NCI-H1417 treated with DMSO at 0.1 percent for 48 hours (cell line): ENCODE measurements at places on chromosomes 4 and X.

DNA sequence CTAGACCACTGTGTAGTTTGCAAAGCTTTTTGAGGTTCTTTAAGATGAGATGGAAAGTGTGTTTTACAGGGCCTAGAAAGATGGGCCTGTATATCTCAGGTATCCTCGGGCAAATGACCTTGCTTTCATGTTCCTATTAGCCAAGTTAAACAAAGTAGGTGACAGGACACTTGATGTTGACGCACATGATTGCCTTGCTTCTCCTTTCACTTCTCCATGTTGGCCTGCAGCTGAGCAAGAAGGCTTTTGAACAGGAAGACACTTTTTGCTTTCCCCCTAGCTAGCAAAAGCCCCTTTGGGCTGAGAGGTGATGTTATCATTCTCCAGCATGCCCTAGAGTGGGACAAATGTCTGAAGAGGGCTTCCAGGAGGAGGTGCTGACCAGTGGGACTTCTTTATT lies 202.1 kb downstream of the GPC3 start:
- DNase-seq, result no peak

GRCh38 chrX:107565015-107565414 lies 63.3 kb upstream of the PRPS1 start:
- no peak for DNase-seq

DNA sequence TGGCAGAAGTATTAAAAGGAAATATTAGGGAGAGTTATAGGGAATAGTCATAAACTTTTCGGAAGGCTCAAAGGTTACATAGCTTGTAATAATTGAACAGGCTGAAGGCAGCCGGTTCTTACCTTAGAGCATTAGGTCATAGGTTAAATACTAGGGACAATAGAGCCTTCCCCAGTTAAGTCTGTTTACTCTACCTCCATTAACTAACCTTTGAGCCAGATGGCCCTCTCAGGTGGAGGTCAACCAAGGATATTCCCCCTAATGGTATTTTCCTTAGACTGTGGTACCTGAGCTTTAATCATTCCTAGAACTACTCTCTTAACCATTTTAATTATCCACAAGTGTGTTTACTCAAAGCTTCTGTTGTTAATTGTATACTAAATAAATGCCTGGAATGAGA lies 920.9 kb upstream of the PABPC4L start:
- DNase-seq, result no peak

GRCh38 chr4:8473198-8473919 lies 32.8 kb downstream of the TRMT44 start:
- DNase-seq, result no peak

DNA sequence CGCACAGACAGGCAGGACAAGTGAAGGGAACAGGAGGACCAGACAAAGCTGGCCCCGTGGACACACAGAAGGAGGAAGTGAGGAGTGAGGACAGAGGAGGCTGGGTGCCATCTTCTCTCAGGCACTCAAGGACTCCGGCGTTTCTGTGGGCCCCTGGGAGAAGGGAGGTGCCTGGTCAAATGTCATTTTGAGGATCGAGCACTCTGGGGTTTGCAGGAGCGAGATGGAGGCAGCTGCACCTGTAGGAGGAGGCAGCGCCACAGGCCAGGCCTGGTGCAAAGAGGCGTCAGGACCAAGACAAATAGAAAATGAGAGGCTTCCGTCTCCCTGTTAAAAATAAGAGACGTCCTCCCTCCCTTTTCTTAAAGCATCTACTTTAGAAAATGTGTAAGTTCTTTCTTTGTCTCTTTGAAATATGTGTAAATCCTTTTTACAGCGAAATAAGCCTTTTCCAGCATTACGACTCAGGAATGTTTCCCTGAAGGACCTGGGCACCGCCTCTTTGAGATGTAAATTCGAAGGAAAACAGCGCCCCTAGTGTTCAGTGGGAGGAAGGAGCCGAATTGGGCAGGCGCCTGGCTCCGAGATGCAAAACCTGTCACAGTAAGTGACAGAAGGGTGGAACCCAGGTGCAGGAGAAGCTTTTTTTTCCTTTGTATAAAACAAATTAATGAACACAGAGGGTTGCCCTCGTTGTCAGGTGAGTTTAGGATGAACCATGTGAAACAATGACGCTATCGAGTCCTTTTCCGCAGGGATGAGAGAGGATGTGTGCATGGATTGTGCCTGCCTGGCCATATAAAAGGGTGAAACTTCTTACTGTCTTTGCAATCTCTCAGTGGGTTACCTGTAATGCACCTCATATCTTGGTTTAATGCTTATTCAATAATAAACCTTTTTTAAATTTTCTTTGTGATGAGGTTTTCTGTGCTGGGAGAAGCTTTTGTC lies 1.4 kb upstream of the C4orf50 start:
- DNase-seq, result no peak

DNA sequence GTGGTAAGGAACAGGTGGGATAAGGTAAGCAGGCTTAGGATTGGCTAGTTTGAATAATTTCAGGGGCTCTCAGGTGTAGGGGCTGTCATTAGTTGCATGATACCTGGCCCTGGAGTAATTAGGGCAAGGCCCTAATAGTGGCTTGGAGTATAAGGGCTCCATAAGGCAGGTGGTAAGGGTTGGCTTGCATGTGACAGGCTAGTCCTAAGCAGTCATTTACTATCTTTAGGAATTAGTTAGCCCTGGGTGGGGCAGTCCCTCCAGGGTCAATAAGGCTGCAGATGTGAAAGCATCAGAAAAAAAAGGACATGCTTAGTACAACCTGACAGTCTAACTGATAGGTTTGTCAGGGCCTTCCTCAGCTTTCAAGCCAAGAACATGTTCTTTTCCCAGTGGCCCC lies 7.8 kb upstream of the TMPRSS11D start:
- DNase-seq, result no peak

DNA sequence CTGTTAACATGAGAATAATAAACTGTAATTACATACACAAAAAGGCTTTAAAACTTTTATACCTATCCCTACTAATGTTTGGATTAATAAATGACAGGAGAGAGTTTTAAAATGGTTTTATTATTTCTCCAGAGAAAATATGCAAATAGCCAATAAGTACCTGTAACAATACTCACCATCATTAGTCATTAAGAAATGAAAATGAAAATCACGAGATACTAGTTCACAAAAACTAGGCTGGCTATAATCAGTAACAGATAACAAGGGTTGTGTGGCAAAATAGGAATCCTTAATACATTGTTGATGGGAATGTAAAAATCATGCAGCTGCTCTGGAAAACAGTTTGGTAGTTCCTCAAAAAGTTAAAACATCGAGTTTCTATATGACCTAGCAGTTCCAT lies 25.2 kb upstream of the AP1AR start:
- DNase-seq, result no peak

GRCh38 chrX:53186351-53186750 lies 38.7 kb downstream of the KDM5C start:
- no peak for DNase-seq

GRCh38 chrX:69210581-69210980 lies 45.3 kb upstream of the PJA1 start:
- DNase-seq, result no peak

GRCh38 chr4:37666625-37667071 lies 19.5 kb downstream of the RELL1 start:
- no peak for DNase-seq

DNA sequence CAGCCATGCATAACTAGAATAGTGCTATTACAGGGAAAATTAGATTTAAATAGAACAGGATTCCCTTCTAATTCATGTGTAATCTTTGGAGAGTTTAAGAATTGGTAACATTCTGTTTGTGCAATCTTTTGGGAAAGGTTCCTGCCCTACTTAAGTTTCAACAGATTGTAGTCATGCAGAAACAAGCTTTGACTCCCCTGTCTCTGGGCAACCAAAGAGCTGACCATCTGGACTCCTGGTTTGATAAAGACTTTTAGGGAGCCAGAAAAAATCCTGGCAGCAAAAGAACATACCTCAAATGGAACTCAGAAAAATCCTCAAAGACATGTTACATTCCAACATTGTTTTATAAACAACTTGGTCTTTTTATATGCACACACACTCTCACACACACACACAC lies 191.1 kb upstream of the NEIL3 start:
- DNase-seq, result no peak

DNA sequence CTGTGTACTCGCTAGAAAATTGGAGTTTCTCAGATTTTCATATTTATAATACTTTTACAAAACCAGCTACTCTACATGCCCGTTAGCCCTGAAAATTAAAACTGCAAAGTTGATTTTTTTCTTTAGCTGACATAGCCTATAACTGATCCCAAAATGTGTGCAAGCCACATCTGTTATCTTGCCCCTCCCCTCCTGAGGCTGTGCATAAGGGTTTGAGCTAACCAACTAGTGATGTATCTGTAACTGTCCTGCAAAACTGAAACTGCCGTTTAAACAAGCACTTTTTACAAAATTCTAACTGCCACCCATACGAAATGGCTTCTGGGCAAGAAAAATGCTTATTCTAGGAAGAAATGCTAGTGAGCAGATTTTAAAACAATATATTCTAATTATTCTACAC lies 59.1 kb downstream of the EDNRA start:
- no peak for DNase-seq

GRCh38 chr4:102625232-102625930 lies 124.2 kb downstream of the NFKB1 start:
- no peak for DNase-seq
